DMS153 (cell line): ENCODE measurements at places on chromosomes 7 and 10.

DNA sequence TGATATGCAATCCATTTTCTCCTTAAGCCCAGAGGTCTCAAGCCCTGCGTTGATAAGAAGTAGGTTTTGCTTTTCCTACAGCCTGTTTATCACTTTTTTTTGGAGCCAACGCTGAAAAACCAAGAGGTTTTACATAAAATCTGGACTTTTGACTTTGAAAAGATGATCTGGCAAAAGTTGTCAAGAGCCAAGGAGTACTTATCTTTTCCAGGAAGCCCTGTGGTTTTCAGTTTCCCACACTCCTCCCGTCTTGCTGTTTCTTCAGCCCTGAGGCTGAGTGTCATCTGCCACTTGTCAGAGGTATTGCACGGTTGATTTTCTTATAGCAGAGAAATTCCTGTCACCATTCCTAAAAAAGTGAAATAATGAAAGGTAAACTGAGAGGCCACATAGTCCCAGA, 108.7 kb downstream of the TYW1 start:
- no peak for DNase-seq

DNA sequence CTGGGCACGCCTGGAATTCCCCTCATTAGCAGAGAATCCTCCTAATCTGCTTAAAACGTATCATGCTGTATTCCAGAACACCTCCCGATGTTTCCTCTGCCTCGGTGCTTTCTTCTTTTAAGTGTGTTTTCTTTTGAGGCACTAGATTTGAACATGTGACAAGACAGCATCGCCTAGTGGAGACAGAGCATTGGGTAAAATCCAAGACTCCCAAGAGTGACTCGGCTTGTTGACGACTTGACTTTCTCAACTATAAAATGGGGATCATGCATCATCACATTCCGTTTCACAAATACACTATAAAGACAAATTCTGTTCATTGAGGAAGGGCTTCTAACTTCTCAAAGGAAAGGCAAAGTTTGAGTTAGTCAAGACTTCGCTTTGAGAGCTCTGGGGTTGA, 105.6 kb upstream of the RNF32 start:
- DNase-seq = no peak

DNA sequence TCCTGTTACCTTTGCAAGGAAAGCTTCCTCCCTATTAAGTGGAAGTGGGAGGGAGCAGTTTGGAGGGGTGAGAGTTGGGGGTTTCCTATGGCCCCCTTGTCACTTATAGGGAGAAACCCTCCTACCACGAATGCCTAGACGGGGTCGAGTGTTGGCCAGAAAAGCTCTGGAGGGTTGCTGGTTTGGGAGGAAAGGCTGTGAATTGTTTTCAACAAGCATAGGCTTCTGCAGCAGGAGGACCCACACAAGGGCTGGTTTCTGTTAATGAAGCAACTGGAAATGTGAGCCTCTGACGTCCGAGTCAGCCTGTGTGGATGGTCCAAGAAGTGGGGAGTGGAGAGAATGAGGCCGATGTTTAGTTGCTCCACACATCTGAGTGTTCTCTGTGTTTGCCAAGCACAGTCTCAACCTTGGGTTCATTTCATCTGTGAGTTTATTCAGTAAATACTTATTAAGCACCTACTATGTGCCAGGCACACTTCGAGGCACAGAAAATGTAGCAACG, 37.3 kb upstream of the LEP start:
- DNase-seq = no peak

DNA sequence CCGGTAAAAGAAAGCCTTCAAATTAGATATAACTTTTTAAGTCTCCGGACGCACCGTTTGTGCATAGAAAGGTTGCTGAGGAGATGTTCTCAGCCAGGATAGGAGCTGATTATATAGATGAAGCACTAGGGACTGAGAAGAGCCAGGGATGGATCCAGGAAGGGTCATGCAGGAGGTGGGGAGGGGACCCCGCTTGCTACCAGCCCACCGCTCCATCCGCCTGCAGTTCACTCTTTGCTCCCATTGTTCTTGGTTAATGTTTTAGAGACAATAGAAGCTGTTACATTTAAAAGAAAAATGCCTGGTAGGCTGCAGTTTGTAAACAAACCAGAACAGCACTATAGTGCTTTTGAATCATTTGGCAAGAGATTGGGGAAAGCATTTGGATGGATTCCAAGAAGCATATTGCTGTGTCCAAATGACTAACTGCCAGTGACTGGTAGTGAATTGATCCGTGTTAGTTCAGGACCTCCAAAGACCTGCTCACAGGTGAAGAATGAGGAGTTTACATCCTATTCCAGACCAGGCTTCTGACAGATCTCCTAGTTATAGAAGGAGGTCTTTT, 175.9 kb upstream of the TAC1 start:
- DNase-seq = peak; percentile 76

GRCh38 chr10:103708627-103709288, 146.6 kb downstream of the SH3PXD2A start:
- no peak for DNase-seq

DNA sequence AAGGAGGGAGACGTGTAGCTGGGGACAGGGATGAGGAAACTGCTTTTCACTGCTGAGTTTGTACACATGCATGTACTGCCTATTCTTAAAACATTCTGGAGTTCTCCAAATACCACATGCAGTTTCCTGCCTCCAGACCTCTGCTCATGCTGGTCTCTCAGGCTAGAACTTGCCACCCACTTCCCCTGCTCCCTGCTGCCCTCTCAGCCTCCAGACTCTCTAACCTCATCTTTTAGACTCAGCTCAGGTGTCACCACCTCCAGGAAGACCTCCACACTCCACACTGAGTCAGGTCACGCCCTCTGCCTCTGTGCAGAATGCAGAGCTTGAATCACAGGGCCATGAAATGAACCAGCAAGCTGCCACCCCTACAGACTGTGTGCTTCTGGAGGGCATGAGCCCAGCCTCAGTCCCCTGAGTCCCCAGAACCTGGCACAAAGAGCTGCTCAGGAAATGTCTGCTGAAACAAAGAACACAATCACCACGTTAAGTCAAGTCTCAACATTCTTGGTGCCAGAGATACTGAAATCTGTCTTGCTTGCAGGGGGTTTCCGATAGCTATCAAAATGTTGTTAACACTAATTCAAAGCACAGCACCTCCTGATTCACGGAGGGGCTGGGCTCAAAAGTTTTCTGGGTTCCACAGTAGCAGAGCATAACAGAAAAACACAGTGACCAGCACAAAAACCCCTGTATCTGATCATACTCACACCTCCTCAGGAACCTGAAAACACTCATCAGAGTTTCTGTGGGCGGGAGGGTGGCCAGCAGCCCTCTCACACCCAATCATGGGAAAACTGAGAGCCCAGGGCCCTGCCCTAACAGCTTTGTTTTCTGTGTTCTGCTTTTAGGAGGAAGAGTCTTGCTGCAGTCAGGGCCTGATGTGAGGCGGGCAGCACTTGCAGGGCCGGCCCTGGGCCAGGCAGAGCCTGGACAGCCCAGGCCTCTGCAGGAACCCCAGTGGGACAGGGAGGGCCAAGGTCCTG, 21.1 kb downstream of the FAM53B start:
- no peak for DNase-seq

DNA sequence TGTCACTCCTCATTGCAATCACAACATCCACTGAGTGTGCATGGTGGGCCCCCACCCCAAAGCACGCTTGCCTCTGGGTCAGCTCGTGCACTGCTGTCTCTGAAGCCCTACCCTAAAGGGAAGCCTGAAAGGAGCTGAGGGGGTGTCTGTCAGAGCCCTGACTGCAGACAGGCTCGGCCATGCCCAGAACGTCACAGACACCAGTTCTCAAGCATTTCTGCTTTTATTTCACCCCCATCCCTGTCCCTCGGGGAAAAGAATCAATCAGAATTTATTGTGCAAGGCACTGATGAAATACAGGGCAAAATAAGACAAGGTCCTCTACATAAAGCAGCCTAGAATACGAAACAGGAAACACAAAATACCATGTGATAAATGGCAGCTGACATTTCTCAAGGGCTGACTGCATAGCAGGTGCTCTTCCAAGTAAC, 231.8 kb downstream of the WDR37 start:
- DNase-seq = no peak

GRCh38 chr7:151246102-151246850, 2.2 kb downstream of the SMARCD3 start:
- no peak for DNase-seq

- peak; percentile 96 for DNase-seq
Observed at GRCh38 chr10:101095550-101096213, 33.9 kb downstream of the KAZALD1 start.

GRCh38 chr10:74988832-74989561, 122.5 kb upstream of the SAMD8 start:
- peak; percentile 89 for DNase-seq

DNA sequence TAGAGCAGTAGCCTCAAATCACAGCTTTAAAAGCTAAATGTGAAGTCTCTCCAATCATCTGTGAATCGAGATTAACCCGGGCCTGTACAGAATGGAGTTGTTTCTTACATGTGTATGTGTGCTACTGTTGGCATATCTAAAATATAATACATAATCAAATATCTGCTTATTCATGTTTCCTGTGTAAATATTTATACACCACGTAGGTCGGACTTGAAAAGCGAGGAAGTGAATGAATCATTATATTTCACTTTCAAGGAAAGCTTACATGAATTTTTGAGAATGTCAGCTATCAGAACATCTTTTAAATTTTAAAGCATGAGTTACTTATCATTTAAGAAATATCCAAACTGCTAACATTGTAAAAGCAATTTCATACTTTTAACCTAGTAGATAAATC, 233.3 kb downstream of the SLC25A13 start:
- DNase-seq = no peak

GRCh38 chr10:6964543-6964942, 384.5 kb upstream of the PRKCQ start:
- DNase-seq = no peak

GRCh38 chr10:4061441-4061951, 276.5 kb upstream of the KLF6 start:
- DNase-seq = no peak

GRCh38 chr10:110151971-110152370, 55.4 kb upstream of the MXI1 start:
- no peak for DNase-seq

DNA sequence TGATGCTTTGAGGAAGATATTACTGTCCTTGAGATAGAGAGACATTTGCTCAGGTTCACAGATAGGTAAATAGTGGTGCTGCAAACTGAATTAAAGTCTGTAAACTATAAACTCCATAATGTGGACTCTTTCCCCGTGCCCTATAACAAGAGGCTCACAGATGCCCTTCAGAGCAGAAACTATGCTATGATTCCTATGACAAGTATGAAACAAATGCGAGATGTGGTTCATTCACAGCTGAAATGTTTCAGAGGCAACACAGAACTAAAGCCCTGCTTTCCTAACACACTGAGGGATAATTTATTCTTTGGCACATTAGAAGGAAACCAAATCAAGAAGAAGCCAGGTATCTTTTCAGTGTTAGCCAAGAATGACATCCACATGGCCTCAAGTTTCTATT, 13.4 kb downstream of the CHUK start:
- DNase-seq = no peak

GRCh38 chr7:156195276-156195675, 383.0 kb upstream of the SHH start:
- DNase-seq = no peak

DNA sequence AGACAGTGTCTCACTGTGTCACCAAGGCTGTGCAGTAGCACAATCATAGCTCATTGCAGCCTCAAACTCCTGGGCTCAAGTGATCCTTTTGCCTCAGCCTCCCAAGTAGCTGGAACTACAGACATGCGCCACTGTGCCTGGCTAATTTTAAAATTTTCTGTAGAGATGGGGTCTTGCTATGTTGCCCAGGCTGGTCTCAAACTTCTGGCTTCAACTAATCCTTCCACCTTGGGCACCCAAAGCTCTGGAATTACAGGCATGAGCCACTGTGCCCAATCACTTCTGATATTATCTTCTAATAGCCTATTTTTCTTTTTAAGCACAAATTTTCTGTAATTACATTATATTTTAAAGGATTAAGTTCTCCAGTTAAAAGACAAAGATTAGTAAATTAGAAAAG, 42.6 kb upstream of the ZC3HAV1 start:
- no peak for DNase-seq

DNA sequence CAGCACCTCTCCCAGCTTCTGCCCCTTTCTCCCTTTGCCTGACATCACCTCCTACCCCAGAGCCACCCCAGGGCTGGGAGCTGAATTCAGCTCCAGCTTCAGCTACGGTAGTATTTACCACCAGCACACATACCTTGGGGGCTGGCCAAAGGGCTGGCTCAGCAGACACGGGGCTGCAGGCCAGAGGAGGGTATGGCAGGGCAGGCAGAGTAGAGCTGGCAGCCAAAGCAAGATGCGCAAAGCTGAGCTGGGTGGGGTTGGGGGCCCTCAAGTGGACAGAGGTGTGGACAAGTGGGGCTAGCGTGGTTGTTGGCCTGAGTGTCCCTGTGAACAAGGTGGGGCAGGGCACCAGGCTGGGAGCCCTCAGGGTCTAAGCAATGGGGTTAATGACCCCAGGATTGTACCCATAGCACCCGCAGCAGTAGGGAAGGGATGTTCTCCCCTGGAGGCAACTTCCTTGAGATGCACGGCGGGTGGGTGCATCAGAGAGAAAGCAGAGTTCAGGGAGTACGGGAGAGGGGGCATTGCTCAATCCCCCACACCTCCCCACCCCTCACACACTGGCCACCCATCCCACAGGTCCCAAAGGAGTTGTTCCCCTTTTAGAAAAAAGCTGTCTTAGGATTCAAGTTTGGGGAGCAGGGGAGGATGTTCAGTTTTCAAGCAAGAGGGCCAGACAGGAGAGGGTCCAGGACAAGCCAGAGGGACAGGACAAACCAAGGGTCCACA, 8.0 kb downstream of the VSIR start:
- DNase-seq = no peak

- no peak for DNase-seq
Observed at GRCh38 chr7:18906901-18907300, 210.5 kb downstream of the TWIST1 start.

- DNase-seq = no peak
Observed at GRCh38 chr10:30637881-30638467, 8.4 kb upstream of the LYZL2 start.

DNA sequence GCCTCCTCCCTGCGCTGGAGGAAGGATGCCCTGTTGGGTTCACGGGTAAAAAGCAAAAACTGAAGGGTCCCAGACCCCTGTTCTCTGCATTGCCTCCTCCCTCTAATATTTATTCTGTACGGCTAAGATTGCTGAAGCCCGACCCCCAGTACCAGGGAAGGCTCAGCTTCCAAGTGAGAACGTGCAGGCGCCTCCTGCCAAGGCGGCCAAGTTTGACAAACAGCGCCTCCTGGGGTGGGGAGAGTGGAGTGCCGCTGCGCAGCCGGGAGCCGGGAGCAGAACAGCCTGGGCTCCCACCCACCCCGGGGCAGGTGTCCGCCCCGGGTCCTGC, 4.7 kb upstream of the EBF3 start:
- no peak for DNase-seq

GRCh38 chr10:133489816-133490588, 36.3 kb downstream of the SCART1 start:
- DNase-seq = no peak
